ENCODE measurements at places on chromosomes 16 and 17.

GRCh38 chr16:27568077-27568476 is 18.1 kb downstream of the KATNIP start:
- no peak for DNase-seq

DNA sequence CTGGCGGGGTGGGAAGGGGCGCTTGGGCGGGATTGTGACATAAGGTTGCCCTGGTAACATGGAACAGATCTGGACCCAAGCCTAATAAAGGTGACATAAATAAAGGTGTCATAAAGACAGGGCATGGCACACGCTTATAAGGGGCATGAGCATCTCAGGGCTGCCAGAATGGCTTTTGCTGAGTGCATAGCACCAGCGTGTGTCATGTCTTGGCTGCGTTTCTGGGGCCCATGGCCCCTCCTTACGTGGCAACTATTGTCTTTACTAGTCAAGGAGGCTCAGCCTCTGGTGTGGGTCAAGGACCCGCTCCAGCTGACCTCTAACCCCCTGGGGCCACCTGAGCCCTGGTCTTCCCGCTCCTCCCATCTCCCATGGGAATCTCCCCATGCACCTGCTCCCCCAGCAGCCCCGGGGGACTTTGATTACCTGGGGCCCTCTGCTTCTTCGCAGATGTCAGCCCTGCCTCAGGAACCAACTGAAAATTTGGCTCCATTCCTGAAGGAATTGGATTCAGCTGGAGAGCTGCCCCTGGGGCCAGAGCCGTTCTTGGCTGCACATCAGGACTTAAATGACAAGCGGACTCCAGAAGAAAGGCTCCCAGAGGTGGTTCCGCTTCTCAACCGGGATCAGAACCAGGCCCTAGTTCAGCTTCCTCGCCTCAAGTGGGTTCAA is 13.9 kb downstream of the LRRC37B start:
- no peak for DNase-seq

DNA sequence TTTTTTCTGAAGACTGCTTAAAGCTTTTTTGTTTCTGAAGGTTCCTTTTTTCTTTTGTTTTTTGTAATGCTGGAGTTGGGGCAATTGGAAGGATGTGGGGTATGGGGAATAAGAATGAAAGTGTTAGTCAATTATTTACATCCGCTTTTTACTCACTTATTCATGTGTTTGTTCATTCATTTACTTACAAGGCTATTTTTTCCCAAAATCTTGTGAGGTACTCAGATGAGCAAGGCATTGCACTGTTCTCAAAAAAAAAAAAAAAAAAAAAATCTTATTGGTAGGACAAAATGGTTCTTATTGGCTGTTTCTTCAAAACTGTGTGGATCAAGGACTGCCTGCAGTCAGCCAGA is 55.7 kb downstream of the PLD6 start:
- DNase-seq, result no peak

- DNase-seq, result no peak
These were observed 64.8 kb upstream of the MRC2 start for GRCh38 chr17:62562656-62563055.

GRCh38 chr17:66963521-66963908 is 992 bp upstream of the CACNG4 start:
- DNase-seq, result no peak

DNA sequence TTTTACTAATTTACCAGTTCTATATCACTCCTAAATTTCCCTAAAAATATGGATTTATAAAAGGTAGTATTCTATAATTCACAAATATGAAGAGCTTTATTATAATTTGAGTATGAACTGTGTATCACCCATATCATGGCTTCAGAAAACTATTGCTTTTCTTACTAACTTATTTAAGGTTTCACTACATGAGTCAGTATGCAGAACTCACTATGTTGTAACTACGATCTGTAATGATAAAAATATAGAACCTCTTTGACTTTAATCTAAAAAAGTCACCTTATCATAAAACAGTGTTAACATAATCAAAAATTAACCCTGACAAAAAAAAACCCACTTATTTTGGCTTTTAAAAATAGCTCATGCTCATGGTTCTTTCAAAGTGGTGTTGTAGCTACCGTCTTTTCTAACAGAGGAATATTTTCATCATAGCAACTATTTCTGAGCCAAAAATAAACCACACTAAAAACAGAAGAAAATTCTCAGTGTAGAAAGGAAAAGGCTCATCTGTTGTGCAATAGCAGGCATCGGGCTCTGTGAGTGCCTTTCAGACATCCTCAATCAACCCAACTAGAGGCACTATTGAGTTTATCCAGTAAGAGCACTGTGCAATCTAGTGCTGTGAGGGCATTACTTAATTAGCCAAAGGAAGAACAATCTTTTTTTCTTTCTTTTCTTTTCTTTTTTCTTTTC is 42.1 kb downstream of the ITGAM start:
- no peak for DNase-seq

GRCh38 chr17:31457391-31458234 is 66.1 kb downstream of the RAB11FIP4 start:
- no peak for DNase-seq

GRCh38 chr17:41593306-41593981 is 6.7 kb upstream of the KRT14 start:
- no peak for DNase-seq

DNA sequence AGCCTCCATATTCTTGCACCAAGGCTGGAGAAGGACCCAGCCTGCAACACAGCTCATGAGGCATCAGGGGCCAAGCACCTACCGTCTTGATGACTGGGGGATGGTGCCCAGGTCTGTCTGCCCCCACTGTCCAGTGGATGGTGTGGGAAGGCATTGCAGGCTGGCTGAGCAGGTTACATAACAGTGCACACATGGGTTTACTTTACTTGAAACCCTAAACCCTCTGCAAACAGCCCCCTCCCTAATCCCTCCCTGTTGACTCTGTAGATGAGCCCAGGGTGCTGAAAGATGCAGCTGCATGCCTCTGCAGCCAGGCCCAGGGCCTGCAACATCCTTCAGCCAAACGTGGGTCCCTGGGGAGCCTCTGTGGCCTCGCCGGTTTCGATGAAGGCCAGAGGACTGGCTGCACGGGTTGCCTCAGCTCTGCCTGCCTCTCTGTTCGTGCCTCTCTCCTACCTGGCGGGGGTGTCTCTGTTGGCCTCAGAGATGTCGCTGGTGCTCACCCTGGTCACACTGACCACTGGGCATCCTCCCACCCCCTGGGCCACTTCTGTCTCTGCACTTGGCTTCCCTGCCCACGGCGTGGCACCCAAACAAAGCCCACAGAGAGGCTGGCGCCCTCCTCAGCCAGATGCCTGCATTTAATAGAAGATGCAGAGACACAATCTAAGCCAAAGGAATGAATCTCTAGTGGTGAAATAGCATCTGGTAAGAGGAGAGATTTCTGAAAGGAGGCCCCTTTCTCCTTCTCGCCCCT is 95.1 kb downstream of the METRNL start:
- DNase-seq, result no peak

- DNase-seq, result no peak
These were observed 20.2 kb downstream of the CA10 start for GRCh38 chr17:52138350-52138749.

GRCh38 chr16:69309316-69309715 is 1.8 kb upstream of the VPS4A start:
- DNase-seq, result no peak

GRCh38 chr17:1078831-1079561 is 82.1 kb downstream of the TIMM22 start:
- no peak for DNase-seq

DNA sequence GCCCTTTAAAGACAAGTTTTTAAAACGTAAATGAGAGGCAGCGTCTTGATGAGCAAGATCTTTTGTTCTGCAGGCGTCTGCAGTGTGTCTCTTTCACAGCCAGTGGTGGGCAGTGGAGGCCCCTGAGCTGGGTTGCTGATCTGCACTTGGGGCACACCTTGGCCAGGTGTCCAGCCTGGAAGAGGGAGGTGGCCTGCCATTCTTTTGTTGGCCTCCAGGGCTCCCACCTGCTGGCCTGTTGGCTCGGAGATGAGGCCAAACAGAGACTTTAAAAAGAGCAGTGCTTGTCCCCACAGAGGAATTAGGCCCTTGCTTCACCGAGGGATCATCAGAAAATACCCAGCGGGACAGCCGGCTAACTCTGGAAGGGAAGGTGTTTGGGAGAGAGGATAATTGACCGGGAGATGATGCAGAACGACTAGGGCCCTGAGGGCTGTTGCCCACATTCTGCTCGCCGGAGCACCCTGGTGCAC is 145.9 kb upstream of the PLCG2 start:
- peak; percentile 12 for DNase-seq

DNA sequence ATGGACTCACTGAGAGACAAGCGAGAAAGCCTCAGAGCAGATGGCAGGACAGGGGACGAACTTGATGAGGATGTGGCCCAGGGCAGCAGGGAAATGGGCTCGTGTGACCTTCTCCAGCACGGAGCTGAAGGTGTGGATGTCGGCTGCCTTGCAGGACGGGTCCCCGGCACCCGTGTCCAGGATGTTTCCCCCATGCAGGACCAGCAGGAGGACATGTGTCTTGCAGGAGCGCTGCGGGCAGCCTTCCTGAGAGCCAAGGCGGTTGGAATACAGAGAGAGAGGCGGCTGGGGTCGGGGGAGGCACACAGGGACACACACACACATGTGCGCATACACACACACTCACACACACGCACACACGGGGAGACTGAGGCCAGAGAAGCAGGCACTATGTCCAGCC is 39.3 kb downstream of the PIMREG start:
- DNase-seq, result no peak

GRCh38 chr17:61251939-61252865 is 147.4 kb upstream of the TBX2 start:
- DNase-seq, result no peak

DNA sequence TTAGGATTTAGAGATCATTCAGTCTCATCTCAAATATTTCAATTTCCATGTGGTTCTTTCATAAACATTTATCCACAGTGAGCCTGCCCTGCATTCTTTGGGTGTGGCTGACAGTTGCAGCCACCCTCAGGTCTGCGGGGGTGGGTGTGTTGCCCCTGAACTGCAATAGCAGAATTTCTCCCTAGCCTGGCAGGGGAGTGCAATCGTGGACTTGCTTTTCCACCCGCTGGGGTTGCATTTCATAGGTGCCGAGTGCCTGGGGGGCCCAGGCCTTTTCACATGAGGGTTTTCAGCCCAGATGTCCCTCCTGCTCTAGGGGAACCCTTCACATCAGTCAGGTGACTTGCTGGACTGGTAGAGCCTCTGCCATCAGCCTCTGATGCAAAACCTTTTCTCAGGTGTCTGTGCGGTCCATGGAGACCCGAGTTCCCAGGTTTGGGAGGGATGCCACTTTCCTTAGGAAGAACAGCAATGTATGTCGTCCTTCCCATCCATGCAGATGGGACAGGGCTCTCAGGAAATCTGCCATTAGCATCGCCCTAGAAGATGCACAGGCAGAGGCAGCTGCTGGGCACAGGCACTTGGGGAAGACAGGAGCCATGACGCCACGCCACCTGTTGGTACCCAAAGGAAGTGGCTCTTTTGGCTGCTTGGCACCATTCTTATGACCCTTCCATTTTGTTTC is 2.4 kb upstream of the USP36 start:
- peak; percentile 45 for DNase-seq

GRCh38 chr16:72995151-72995881 is 52.6 kb downstream of the ZFHX3 start:
- no peak for DNase-seq

GRCh38 chr16:26128296-26128695 is 436.5 kb downstream of the HS3ST4 start:
- DNase-seq, result no peak

GRCh38 chr17:61065263-61065773 is 334.3 kb upstream of the TBX2 start:
- DNase-seq, result no peak

DNA sequence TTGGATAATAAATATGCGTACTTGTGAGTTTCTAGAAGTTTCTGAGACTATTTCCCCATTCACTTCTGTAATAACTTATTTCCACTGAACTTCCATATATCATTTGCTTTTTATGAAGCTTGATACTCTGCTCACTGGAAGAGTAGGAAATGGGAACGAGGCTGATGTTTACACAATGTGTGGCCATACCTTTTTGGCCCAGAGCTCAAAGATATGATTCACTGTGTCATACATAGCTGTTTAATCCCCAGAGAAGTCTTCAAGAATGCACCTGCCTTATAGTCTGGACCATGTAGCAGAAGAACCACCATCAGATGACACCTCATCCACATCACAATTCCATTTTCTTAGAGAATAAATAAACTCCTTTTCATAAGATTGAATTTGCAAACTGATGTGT is 40.3 kb upstream of the TEKT3 start:
- no peak for DNase-seq

Measured in T follicular helper cell (primary cell).